ENCODE measurements at places on chromosomes 6 and 20.

DNA sequence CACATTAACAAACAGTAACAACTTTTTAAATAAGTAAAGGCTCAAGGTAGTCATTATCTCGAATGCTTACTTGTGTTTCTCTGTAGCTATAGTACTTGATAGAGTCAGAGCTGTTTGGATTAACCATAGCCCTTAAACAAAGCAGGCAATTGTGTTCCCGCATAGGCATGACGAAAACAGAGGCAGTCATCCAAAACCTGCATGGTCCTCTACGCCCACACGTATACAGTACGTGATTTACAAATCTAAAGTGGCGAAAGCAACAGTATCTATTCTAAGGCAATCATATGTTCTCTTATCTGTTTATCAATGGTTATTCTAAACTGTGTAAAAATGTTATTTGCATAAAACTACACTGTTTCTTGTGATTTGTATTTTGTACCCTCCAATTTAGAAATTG is 31.8 kb downstream of the HFE start:
- no peak for DNase-seq

GRCh38 chr20:8132484-8133309 is 631 bp downstream of the PLCB1 start:
- DNase-seq, result peak; percentile 2

DNA sequence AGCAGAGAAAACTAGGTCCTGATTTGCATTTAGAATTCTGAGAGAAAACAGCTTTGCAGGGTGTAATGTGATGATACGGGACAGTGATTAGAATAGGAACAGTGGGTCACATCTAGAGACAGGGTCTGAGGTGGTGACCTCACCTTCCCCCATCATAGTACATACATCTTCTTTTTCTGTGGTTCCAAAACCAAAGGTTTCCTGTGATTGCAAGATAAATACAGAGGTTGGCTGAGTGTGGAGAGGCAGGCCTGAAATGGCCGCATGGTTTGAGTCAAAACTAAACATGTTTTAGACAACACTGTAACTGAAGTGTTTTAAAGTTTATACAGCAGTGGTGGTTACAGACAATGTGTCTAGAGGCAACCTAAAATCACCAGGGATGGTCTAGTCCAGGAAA is 10.4 kb upstream of the NT5DC1 start:
- DNase-seq, result no peak

DNA sequence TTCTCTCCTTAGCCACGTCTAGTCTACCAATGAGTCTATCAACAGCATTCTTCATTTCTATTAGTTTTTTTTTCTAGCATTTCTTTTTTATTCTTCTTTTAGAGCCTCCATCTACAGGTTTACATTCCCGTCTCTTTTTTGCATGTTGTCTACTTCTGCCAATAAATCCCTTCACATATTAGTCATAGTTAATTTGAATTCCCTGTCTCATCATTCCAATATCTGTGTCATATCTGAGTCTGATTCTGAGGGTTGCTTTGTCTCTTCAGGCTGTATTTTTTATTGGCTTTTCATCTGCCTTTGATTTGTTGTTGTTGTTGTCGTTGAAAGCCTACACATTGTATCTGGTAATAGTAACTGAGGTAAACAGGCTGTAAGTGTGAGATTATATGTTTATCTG is 104.6 kb downstream of the HMGCLL1 start:
- DNase-seq, result no peak

- DNase-seq, result no peak
Observed at GRCh38 chr20:33551778-33552177, 61.9 kb downstream of the CBFA2T2 start.

- no peak for DNase-seq
Observed at GRCh38 chr6:52922161-52922560, 12.7 kb upstream of the GSTA3 start.

DNA sequence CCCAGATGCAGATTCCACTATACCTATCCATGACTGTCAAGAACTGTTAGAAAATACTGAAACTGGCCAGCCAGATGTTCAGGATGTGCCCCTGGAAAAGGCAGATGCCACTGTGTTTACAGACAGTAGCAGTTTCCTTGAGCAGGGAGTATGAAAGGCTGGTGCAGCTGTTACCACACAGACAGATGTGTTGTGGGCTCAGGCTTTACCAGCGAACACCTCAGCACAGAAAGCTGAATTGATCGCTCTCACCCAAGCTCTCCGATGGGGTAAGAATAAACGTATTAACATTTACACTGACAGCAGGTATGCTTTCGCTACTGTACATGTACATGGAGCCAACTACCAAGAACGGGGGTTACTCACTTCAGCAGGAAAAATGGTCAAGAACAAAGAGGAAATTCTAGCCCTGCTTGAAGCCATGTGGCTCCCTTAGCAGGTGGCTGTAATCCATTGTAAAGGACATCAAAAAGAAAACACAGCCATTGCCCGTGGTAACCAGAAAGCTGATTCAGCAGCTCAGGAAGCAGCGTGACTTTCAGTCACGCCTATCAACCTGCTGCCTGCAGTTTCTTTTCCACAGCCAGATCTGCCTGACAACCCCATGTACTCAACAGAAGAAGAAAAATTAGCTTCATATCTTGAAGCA is 459.7 kb upstream of the HTR1E start:
- no peak for DNase-seq

DNA sequence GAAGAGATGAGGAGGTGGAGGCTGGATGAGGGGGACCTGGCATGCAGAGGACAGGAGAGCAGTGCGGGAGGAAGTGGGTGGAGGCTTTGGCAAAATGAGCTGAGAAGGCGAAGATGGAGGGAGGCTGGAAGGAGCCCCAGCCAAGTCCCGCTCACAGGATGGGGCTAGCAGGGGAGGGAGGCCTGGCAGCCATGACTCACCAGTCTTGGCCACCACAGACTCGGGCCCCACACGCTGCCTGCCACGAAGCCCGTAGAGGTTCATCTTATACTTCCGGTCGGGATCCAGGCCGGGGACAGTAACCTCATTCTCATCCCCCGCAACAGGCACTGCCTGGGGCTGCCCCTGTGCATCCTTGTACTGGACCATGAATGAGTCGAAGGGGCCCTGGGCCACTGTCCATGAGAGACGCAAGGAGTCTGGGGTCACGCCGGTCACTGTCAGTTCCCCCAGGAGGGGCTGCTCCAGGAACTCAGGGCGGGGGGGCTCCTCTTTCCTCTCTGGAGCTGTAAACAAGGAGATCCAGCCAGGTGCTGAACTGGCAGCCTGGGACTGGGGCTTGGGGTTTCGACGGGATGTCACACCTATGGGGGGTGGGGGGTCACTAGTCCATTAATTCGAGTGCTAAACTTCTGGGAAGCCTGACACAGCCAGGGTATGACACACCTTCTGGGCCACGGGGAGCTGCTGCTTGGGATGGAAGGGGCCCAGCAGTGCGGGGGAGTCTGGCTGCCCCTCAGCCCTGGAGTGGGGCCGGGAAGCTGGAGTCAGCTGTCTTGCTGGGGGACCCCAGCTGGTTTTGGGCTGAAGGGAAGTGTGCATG is 27.8 kb downstream of the TNXB start:
- DNase-seq, result no peak

DNA sequence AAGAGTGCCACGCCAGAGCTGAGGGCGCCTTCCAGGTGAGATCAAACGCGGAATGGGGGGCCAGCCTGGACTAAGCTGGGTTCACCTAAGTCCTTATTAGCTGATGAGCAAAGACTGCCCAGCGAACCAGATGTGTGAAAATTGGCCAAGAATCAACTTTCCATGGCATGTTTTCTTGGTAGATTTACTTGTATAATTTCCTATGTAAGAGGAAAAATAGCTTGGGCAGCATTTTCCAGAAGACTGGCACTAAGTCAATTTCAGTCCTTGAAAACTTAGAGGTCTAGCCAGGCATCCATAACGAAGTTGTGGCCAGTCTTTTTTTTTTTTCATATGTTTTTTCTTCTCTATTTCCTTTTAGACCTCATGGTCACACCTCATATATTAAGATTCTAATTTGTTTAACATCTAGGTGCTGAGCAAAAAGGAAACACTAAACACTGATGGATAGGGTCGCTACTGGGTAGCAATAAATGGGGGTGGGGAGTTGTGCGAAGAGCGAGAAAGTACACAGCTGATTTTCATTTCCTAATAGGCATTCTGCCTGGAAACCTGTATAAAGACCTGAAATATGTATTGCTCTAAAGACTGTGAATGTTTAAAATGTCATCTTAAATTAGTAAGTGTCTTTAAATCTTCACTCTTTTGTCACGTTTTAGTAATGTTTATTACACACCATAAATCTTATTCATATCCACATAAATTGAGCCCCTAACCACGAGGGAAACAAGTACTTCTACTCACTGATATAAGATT is 188.8 kb downstream of the CD83 start:
- no peak for DNase-seq

DNA sequence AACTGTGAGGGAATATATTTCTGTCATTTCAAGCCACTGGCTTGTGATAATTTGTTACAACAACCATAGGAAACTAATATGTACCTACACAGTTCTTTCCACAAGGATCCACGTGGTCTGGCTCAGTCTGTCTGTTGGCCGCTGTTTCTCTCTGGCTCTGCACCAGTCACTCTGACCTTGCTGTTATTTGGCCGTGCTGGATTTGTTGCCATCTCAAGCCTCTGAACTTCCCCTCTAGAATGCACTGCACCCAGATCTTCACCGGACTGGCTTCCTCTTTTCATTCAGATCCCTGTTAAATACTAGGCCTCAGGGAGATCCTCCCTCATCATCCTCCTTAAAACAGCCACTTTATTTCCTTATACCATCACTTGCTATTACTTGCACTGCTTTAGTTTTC is 446.8 kb downstream of the TFAP2B start:
- DNase-seq, result no peak

GRCh38 chr6:81666481-81666880 is 86.0 kb downstream of the TENT5A start:
- no peak for DNase-seq

DNA sequence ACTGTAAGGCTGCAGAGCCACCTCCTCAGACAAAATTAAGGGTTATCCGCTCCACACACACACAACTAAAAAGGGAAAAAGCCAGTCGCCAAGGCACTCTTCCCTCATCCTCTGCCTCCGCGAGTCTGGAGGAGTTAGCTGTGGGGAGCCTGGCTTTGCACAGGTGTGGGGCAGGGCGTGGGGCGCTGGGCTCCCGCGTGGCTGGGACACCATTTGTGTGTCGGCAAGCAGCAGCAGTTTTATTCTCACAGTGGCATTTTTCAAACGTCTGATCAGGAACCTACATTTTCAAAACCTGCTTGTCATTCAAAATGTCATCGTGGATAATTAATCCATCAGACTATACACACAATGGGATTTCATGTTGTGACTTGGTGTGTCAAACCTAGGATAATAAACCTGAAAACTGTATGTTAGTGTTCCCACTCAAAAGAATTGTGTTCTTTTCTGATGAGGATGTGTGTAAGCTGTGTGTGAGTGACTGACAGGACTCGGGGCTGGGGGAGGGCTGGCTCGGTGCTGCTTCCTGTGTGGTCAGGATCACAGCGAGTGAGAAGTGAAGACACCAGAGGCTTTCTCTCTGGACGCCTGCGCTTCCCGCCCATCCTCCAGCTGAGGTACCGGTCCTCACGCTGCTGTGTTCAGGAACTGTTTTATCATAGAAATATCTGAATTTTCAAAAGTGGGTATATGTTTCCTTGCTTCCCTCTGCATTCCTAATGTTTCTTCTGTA is 83.1 kb downstream of the IRF4 start:
- DNase-seq, result peak; percentile 78

DNA sequence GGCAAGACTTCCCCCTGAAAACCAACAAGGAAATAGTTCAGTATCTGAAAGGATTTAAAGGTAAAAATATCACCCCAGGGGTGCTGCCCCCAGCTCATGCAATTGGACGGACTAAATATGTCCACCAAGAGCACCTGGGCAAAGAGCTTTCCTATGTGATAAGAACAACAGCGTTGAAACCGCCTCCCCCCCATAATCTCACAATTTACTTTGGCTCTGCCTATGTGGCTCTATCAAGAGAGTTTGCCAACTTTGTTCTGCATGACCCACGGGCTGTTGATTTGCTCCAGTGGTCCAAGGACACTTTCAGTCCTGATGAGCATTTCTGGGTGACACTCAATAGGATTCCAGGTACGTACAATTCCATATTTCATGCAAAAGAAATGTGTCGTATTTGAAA is 35.8 kb downstream of the GCNT2 start:
- no peak for DNase-seq

DNA sequence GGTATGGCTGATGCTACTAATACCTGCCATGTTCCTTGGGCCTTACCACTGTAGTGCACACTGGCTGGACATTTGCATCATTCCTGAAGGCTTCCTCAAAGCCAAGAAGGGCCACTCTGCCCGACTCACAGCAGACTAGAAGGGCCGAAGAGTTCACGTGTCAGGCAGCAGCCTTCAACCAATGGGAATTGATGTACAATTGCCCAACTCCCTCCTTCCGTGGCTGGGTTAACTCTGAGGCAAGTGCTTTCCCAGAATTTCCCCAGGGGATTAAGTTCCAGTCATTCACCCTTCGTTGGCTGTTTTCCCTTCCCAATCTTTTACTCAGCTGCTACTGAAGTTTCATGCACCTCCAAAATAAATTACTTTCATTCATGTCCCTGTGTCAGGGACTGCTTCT is 29.8 kb downstream of the PSMB9 start:
- DNase-seq, result no peak

GRCh38 chr20:63977739-63978276 is 1.6 kb downstream of the SAMD10 start:
- no peak for DNase-seq

DNA sequence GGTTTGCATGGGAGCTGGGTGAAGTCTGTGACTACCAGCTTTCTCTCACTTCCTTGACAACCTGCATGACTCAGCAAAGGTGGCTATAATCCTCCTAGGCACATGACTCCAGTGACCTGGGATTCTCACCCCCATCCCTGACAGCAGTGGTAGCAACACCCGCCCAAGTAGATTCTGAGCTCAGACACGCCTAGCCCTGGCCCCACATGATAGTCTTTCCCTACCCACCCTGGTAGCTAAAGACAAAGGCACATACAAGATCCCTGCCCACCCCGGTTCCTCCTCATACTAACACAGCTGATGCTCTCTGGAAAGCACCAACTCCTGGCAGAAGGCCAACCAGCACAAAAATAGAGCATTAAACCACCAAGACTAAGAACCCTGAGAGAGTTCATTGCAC is 25.9 kb upstream of the CRISP1 start:
- DNase-seq, result no peak

- no peak for DNase-seq
Observed at GRCh38 chr6:37083243-37084138, 78.0 kb downstream of the FGD2 start.

GRCh38 chr6:136284909-136285308 is 4.7 kb downstream of the BCLAF1 start:
- DNase-seq, result no peak

GRCh38 chr6:26019261-26019830 is 56.7 kb downstream of the TRIM38 start:
- no peak for DNase-seq

- no peak for DNase-seq
Observed at GRCh38 chr6:116244284-116244683, 9.6 kb downstream of the TSPYL4 start.

DNA sequence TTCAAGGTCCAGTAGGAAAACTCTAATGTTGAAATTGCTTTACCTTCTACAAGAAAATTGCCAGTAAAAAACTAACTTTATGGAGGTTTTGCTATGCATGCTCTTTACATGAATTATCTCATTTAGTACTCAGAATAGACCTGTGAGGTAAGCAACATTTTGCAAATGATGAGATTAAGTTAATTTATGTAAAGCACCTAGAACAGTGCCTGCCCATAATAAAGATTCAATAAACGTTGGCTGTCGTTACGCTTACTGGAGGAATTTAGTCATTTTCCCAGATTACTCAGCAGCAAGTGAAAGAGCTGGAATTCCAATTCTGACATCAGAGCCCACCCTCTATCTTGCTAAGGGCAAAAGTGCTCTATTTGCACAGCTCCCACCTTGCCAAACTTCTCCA is 69.4 kb upstream of the ARID1B start:
- DNase-seq, result no peak

- no peak for DNase-seq
Observed at GRCh38 chr20:46698788-46699187, 9.5 kb upstream of the TP53RK start.
